ENCODE measurements at places on chromosomes 1 and 21.

DNA sequence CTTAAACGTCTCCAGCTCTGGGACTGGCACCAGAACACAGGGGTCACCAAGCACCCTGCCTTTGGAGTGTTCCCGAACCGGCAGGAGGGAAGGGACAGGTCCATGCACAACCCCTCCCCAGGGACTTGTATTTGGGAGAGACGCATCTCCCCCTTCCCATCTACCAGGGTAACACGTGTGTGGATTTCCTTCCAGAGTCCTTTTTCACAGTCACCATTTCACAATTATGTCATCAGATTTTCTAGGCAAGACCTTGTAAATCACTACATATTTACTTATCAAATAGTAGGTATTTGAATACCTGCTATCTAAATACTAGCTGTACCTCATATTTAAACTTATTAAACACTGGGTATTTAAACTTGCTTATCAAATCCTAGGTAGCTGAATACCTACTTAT lies 57.4 kb upstream of the AJAP1 start:
- no peak for DNase-seq

DNA sequence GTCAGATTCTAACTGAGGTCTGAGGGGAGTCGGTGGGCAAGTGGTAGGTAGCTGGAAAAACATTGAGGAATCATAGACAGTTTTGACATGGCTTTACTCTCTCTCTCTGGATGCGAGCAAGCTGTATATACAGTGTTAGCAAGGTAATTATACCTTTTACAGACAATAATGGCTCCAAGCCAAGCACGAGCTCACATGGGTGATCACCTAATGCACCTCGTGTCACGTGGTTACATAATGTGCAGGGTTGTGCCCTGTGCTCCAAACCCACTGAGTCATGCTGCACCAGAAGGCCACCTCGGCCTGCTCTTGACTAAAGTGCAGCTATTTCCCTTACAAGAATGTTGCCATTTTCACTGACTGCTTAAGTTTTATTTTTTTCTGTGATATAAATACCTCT lies 7.6 kb upstream of the CLCA2 start:
- no peak for DNase-seq

- DNase-seq, result no peak
These were observed 9.2 kb upstream of the GADD45A start for GRCh38 chr1:67675800-67676199.

- DNase-seq, result no peak
These were observed 31.5 kb downstream of the PRKAA2 start for GRCh38 chr1:56676571-56677035.

GRCh38 chr1:238088560-238089290 lies 198.0 kb upstream of the ZP4 start:
- no peak for DNase-seq

- DNase-seq, result peak; percentile 19
These were observed 17.2 kb downstream of the ATP1A1 start for GRCh38 chr1:116390195-116390594.

GRCh38 chr21:44686843-44687561 lies 5.0 kb upstream of the KRTAP12-1 start:
- DNase-seq, result no peak

DNA sequence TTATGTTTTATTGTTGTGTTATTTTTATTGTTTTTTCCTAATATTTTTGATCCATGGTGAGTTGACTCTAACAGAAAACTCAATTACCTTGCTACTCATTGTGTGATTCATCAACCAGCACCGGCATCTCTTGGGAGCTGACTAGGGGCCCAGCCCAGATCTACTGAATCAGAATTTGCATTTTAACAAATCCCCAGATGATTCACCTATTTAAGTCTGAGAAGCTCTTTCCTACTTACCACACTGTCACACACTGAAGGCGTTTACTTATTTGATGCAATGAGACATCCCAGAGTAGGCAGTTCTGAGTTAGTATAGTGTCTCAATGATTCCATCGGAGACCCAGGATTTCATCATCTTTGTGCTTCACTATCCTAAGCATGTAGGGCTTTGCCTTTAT lies 416.6 kb downstream of the RWDD3 start:
- no peak for DNase-seq

DNA sequence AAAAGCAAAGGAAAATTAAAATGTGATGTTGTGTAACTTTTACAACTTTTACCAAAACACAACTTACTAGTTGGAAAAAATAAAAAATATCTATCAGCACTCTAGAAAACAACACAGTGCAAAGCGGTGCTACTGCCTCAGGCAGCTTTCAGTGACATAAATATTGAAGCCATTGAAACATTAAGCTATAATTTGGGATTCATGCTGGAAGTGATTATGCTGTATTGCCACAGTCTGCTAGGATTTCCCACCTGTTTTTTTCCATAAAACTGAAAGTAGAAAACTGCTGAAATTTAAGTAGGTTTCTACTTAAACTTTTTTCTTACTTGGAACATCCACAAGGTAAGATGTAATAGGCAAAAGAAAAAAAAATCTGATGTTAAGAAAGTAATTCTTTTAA lies 674.4 kb downstream of the KCNT2 start:
- DNase-seq, result no peak

- DNase-seq, result peak; percentile 60
These were observed 73.4 kb downstream of the PIK3CD start for GRCh38 chr1:9724706-9725476.

DNA sequence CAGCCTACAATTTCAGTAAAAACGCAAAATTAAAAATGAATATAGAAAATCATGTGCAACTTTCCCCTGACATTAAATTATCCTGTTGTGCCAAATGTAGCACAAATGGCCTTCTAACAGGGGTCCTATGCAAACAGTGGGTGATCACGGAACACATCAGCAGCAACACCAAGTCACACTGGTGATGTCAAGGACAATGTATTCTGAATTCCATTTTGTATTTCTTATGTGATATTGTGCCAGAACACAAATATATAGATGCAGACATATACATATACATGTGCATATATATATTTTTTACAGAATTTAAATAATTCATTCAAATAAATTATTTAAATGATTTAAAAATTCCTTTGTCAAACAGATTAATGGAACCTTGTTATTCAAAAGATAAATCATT lies 8.6 kb upstream of the ADGRL2 start:
- DNase-seq, result no peak

DNA sequence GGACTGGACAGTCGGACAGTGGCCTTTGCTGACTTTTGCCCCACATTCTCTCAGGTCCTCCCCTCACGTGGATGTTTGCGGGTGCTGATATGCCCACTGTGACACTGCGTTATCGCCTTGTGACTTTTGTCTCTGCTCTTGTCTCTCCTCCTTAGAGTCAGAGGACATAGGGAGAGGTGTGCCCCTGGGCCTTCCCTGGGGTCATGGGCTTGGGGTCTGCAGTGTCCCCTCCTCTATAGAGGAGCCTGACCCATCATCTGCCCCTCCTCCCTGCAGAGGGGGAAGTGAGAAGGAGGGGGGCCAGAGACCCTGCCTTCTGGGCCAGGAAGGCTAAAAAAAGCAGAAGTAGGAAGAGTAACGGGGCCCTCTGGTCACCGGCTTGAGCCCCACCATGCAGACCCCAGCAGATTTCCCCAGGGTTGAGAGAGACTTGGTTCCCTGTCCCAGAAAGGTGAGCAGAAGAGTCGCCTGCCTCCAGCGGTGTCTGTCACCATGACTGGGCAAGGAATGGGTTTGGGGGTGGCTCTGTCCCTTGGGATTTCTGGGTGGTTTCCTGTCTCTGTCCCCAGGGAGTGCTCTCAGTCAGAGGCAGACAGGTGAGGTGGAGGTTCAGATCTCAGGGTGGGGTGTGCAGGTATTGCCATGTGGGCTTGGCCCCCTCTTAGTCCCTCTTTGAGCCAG lies 13.3 kb downstream of the RPS6KA1 start:
- no peak for DNase-seq

DNA sequence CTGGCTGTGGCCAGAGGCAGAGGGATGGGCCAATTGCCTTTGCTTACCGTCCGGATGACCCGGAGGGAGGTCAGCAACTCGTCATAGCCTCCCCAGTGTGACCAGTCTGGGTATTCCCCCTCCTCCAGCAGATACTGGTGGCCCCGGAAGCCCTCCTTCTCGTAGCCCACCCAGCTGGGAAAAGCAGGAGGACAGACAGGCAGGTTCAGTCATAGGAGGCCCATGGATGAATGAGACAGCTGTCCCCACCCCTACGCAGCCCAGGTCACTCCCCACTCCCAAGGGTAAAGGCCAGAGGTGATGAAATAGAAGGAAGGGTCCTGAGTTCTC lies 16.8 kb downstream of the CRYBG2 start:
- no peak for DNase-seq

DNA sequence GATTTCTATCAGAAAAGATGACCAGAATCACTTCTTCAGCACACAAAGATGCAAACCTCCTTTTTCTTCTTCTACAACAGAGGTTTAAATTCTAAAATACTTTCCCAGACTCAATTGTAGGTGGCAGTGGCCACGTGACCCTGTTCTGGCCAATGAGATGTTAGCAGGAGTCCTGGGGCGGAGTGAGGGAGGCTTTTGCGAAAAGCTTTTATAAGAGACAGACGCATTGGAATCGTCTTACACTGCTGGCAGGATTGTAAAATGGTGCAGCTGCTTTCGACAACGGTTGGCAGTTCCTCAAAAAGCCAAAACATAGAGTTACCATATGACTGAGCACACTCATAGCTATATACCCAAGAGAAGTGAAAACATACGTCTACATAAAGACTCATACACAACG lies 87.0 kb upstream of the MAGI3 start:
- DNase-seq, result no peak

DNA sequence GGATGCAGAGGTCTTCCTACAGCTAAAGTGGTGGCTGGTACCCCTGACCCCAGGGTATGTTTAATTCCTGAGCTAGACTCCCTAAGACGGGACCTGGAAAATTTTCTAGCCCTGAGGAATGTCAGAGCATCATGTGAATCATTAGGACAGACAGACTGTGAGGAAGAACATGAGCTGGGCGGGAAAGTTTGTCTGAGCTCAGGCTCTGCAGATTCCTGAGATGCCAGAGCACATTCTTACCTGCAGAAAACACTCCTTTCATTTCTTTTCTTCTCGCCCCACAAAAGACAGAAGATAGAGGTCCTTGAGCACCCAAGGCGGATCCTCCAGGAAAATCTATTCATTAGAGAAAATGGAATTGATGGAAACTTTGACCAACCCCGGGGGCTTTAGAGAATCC lies 6.5 kb downstream of the CAPN2 start:
- no peak for DNase-seq

DNA sequence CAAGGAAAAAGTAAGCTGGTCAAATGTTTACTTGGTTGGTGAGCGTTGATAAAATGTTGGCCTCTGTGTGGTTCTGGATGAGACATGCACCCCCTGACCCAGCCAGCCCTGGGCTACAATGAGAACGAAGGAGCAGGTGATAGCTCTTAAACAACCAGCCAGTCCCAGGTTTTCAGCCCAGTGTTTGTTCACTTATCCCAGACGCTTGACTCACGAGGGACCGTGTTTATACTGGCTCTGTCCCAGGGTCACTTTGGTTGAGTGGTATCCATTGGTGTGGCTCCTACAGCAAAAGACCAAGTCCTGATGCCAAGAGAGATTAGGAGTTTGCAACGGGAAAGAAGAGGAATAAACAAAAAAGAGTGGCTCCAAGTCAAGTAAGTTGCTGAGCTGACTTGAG lies 86.9 kb downstream of the KCNJ15 start:
- DNase-seq, result no peak

DNA sequence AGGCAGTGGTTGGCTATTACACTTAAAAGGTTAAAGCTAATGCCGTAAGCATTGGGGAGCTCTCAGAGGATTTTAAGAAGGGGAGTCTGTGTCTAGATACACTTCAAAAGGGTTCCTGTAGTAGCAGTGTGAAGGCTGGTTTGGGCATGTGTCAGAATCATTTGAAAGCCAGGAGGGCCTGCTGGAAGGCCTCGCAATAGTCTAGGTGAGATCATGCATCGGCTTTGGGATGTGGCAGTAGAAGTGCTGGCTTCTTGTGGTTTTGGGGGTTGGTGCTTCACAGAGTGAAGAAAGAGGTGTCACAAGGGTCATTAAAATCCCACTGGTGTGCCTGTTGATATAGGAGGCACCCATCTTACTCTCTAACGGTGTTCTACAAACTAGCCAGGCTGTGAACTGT lies 85.7 kb downstream of the ST6GALNAC3 start:
- DNase-seq, result no peak

DNA sequence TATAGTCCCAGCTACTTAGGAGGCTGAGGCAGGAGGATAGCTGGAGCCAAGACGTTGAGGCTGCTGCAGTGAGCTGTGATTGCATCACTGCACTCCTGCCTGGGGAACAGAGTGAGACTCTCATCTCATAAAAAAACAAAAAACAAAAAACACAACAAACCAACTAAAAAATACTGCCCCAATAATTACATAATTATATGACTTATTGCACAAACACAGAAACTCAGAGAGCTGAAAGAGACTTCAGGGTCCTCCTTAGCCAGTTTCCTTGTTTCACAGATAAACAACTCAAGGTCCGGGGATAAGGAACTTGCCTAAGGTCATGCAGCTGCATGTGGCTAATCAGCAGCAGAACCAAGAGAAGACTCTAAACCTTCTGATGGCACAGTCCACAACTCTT lies 11.9 kb downstream of the EXTL2 start:
- DNase-seq, result no peak

DNA sequence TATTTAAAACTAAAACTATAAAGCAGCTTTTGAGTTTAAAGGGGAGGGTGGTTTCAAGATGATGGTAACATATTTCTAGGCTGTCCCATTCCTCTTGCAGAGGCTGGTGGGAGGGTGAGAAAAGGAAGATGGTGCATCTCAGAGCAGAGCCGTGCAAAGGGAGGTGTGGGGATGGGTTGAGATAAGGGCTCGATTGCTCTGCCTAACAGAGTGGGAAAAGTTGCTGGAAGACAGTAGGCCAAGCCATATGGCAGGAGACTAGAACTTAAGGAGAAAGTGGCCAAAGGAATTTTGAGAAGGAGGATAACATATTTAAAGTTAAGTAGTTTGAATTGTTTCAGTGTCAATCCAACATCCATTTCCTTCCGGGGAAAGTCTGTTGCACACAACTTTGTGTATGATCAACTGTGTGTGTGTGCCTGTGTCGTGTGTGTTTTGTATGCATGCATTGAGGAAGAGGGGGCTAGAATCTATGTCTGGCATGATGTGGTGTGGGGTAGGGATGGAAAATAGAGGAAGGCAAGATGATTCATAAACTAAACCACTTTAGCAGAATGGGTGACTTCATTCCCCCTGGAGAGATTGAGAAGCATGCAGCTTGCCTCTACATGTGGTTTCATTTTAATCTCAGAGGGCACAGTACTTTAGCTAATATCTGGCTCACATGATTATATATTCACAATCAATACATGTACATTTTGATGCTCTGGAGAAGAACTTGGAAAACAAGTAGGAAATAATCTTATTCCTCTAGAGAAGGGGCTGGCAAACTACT lies 145.0 kb upstream of the DNAH14 start:
- no peak for DNase-seq

GRCh38 chr1:151970626-151971025 lies 23.0 kb downstream of the S100A10 start:
- DNase-seq, result no peak

GRCh38 chr1:32622806-32623681 lies 27.3 kb downstream of the ZBTB8OS start:
- DNase-seq, result no peak
